SJSA1 (cell line): ENCODE measurements at places on chromosomes 3 and 15. TPM values are rescaled to one million over a fixed set of nuclear protein-coding genes. Genes with fewer than 3 reads are reported as not detected.

DNA sequence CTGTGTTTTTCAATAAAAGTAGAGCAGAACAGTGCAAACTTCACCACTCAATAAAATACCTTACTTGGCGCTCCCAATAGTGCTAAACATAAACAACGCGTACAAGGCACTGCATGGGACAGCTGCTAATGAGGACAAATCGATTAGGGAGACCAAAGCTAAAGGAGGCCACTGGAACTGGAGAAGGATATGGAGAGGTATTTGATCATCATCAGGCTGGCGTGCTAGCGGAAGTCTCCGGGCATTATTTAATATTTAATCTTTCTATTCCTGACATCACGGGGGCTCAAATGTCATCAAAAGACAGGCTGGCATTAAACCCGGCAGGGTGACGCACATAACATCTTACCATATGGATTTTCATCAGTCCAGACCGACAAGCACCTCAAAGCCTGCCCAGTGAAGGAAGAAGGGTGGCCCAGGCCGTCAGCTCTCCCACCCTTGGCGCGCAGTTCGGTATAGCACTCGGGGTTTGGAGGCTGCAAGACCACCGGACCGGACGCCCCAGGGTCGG lies 604 bp downstream of the CCPG1 start:
- no peak for DNase-seq

GRCh38 chr3:126896067-126896441 lies 86.9 kb upstream of the PLXNA1 start:
- DNase-seq: no peak

NAA80 gene
- total RNA-seq: 0.47 and 2.2 TPM in 2 replicates

RBP2 gene
- total RNA-seq: not detected in 2 replicates

DNA sequence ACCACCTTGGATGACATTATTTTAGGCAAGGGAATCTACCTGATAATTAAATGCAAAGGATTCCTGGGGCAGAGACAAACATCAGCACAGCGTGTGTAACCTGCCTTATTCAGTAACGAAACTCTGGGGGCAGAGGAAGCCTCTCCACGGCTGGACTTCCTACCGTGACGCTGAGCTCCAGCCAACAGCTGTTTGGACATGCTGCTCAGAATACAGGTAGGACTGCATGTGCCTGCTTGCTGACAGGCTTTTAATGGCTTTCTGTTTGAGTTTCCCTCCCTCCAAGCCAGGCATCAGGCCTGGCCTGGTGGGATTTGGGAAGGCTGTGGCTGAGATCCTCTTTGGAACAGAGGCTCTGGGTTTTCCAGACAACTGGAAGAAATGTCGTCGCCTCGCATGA lies 150.6 kb downstream of the ADAMTS17 start:
- DNase-seq: no peak

XCR1 gene
- total RNA-seq: not detected in 2 replicates
